ENCODE measurements at places on chromosomes 16 and 17.

DNA sequence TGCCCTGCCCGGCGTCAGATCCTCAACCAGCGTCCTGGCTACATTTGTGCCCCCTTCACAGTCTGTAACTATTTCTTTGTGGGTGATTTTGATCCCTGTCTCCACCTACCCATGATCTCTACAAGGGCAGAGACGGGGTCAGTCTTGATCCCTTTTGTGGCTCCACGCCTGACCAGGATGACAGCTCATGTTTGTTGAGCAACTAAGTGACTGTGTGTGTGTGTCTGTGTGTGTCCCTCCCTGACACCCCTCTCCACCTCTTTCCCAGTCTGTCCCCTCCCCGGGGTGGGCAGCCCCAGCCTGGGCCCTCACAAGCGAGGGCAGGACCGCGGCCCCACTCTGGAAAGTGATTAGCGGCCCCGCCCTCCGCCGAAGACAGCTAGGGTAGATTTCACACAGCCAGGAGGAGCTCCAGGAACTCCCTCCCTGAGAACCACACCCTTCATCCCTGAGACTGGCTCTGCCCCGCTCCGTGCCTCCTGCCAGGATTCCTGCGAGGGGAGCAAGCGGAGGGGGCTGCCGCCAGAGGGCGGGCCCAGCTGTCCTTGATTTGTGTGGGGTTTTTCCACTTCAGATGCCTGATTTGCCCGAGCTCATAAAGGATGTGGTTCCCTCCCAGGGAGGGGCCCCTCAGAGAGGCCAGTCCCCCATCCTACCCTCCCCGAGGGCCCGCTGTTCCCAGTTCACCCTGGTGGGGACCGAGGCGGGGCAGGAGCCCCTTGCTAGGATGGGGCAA lies 5.3 kb upstream of the HS3ST6 start:
- no peak for DNase-seq

DNA sequence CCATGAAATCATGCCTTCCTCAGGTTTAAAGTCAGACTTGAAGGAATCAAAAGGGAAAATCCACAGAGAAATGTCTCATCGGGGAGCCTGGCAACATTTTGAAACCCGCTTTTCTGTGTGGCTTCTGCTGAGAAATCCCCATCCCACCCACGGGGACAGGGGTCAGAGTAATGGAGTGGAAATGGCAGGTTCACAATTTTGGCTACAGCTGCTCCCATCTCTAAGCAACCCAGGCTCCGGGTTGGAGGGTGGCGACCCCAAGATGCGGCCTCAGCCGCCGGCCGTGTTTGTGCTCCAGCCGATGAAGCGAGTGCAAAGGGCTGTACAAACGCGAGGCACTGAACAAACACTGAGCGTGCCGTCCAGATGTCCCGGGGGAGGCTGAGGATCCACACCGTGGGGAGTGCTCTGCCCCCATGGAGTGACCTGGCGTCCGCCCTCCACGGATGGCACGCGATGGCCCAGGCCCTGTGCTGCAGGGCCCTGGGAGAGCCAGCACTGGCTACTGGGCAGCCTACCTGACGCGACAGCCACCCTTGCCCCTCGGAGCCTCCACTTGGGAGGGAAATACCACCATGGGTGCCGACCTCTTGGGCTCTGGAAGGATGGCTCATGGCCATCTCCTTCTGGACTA lies 22.2 kb downstream of the SLC43A2 start:
- DNase-seq, result no peak

DNA sequence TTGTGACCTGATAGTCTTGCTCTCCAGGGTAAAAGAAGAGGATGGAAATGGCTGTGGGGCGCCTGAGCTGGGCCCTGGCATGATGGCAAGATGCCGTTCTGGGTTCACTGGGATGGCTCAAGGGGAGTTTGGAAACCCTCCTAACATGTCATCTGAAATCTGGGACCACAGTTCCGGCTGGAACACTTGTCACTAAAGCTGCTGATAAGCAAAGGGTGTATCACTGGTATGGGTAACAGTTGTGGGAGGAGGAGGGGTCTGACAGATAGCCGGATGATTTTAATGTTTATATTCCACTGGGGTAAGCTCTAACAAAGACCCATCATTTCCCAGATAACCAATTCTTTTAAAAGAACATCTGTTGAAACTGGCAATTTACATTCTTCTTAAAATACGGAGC lies 390.2 kb downstream of the WWOX start:
- no peak for DNase-seq

DNA sequence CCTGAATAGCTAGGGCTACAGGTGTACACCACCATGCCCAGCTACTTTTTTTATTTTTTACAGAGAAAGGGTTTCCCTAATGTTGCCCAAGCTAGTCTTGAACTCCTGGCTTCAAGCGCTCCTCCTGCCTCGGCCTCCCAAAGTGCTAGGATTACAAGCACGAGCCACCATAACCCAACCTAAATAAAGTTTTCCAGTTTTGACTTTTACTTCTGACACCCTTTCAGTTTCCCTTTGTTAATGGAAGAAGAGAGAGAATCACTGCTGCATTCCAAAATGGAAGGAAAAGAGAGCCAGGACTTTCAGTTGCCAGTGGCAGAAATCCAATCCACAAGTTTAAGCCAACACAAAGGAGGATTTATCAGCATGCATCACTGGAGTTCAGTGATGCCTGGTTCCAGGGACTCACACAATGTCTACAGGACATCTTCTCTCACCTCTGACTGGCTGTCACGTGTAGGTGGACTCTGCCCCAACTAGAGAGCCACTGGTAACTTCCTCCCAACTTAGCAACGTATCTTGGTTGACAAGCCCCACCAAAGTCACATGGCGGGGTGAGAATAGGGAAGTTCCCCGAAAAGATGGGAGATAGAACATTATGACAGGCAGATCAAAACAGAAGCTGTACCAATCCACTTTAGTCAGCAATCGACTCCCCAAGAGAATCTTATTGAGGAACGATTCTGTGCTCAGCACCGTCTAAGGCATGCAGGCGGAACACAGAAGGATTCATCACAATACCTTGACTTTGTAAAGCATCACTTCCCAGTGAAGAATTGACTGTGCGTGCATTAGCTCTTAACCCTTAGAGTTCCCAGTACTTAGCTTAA lies 46.5 kb downstream of the GAS7 start:
- no peak for DNase-seq

DNA sequence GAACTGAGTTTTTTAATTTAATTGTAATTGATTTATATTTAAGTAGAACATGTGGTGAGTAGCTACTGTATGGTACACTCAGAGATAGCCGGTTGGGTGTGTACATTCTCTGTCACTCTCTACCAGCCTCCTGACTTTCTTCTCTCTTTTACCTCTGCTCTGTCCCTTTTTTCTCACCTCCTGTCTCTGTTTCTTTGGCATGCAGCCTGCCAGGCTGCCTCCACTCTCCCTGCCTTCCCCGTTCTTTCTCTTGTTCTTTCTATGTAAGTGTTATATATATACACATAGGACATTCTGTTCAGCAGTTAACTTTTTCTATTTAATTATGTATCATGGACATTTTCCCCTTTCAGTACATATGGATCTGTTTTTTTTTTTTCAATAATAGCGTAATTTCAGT lies 50.8 kb downstream of the MRTFB start:
- no peak for DNase-seq

- no peak for DNase-seq
Measured at GRCh38 chr16:55690841-55691240, 35.1 kb downstream of the SLC6A2 start.

GRCh38 chr17:71247441-71248015 lies 873.3 kb upstream of the SOX9 start:
- DNase-seq, result no peak

- DNase-seq, result no peak
Measured at GRCh38 chr17:38749223-38750043, 1.3 kb upstream of the PCGF2 start.

GRCh38 chr17:55965051-55965450 lies 188.2 kb upstream of the ANKFN1 start:
- no peak for DNase-seq

GRCh38 chr16:51820176-51820575 lies 669.1 kb upstream of the SALL1 start:
- no peak for DNase-seq

DNA sequence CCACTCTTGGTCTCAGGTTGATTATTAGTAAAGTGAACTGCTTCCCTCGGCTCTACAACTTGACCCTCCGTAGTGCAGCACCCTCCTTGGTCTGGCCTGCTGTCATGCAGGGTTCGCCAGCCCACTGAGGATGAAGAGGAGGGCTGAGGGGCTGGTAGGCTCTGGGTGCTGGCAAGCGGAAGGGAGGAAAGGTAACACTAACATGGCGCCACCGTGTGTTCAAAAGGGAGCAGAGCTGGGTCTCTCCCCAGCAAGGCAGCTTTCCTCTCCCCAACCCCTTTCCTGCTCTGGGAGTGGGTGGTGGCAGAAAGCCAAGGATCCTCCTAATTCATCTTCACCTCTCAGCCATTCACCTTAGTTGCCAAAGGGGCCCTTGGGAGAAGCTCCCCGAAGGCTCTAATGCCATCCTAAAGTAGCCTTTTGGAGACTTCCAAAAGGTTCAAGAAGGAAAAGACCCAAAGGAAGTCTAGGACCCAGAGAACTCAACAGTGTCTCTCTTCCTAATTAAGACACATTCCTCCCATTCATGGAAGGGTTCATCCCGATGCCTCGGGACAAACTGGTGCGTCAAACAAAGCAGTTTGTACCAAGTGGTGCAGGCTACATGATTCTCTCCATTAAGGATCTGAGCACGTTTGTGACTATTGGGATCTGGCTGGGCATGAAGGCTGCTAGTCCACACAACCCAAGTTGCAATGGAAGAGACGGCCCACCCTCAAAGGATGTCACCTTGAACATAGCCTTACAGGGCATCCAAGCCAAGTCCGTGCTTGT lies 90.8 kb upstream of the TOB1 start:
- DNase-seq, result peak; percentile 61

- DNase-seq, result no peak
Measured at GRCh38 chr17:62715882-62716390, 88.5 kb downstream of the MRC2 start.

- DNase-seq, result no peak
Measured at GRCh38 chr17:37801171-37801570, 56.3 kb upstream of the HNF1B start.

GRCh38 chr17:68179236-68179925 lies 68.5 kb upstream of the AMZ2 start:
- no peak for DNase-seq

DNA sequence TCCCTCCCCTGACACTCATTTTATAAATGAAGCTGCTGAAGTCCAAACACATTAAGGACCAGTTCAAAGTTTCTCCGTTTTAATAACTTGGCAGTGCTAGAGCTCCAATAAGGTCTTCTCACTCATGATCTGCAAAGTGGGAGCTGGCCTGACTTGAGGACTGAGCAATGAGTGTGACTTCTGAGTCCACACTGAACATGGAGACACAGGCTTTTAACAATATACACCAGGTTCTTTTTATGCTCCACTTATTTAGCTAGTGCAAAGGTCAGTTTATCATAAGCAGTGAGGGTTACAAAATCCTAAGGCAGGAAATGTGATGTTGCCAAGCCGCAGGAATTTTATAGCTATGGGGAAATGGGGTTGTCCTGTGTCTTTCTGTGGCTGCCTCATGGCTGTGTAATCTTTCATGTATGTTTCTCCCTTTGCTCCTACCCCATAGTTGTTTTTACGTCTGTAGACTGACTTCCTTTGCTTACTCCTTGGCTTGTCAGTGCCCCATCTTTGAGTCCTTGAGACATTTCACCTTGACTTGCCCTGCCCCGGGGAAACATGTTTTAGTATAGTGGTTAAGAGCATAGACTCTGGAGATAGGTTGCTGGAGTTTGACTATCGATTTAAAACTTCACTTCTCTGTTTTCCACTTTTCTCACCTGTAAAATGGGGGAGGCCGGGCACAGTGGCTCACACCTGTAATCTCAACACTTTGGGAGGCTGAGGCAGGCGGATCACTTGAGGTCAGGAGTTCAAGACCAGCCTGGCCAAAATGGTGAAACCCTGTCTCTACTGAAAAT lies 12.2 kb upstream of the MMD start:
- DNase-seq, result no peak

- no peak for DNase-seq
Measured at GRCh38 chr17:77235370-77235941, 94.7 kb downstream of the SEC14L1 start.

- DNase-seq, result peak; percentile 64
Measured at GRCh38 chr16:30063893-30064728, 1.4 kb upstream of the ALDOA start.

DNA sequence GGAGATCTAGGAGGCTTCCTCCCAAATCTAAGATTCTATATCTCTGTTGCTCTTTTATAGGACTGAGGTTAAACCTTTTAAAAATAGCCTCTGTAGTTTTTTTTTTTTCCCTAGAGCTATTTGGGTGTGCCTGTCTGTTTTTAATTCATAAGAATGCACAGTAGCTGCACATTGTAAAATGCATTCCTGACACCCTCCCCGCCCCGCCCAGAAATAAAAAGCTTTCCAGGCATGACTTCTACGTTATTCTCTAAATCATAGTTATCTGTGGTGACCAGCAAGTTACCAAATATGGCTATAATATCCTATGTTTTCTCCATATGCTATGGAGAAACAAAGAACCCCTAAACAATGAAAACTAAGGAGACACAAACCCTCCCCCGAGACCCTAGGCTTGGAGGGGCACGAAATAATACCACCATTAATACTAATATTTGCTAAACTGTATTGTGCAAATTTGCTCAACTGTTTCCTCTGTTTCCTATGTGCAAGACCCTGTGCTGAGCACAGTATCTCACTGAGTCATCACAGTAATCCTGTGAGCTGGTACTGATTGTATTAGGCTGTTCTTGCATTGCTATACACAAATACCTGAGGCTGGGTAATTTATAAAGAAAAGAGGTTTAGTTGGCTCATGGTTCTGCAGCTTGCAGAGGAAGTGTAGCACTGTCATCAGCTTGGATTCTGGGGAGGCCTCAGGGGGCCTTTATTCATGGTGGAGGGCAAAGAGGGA lies 388.3 kb downstream of the CA10 start:
- no peak for DNase-seq

DNA sequence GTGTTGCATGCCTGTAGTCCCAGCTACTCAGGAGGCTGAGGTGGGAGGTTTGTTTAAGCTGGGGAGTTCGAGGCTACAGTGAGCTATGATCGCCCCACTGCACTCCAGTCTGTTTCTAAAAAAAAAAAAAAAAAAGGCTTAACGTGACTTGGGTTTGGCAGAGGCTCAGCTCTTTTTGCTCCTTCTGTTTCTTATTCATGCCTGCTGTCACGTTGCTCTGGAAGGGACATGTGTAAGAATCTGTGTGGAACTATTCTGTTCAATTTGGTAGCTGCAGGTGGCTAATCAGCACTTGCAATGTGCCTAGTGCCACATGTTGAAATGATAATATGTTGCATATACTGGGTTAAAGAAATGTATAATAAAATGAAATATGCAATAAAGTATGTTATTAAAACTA lies 20.9 kb upstream of the SYT17 start:
- no peak for DNase-seq

GRCh38 chr16:59698346-59699020 lies 964.4 kb upstream of the GOT2 start:
- DNase-seq, result no peak

GRCh38 chr16:50709061-50709684 lies 15.8 kb downstream of the NOD2 start:
- no peak for DNase-seq

- no peak for DNase-seq
Measured at GRCh38 chr16:30996324-30996984, 11.4 kb downstream of the HSD3B7 start.

DNA sequence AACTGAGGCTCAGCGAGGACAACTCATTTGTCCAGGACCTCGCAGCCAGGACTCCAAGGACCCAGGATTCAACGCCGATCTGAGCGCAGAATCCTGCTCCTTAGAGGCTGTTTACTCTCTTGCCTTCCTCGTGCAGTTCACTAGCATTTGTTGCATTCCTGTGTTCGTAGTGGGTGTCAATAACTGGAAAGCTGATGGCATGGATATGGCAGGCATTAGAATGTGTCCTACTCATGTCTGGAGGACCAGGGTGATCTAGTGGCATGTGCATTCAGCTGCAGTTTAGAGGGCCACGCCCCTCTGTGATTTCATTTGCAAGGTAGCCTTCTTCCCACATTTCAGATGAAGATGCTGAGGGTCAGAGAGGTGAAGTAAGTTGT lies 510 bp downstream of the CRISPLD2 start:
- no peak for DNase-seq

All from central memory CD4-positive, alpha-beta T cell (primary cell).